CD4-positive, alpha-beta T cell treated with Interleukin-15 for 4 hours (primary cell): ENCODE measurements at places on chromosomes 6 and 20.

- DNase-seq, result no peak
Measured at GRCh38 chr6:76885861-76886301, 577.4 kb downstream of the HTR1B start.

- no peak for DNase-seq
Measured at GRCh38 chr20:50215926-50216325, 25.3 kb downstream of the CEBPB start.

DNA sequence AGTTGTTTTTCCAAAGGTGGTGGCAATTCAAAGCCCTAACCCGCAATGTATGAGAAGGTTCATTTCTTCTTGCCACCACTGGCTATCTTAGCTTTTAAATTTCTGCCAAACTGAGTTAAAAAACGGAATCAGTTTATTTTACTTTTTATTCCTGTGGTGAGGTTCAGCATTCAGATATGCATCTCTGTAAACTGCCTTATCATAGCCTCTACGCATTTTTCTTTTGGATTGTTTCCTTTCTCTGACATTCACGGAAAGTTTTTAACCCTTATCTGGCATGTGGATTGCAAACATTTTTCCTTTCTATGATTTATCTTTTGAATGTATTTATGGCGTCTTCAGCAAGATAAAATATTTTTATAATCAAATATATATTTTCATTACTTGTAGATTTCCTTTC is 37.7 kb downstream of the AK9 start:
- DNase-seq, result no peak

- no peak for DNase-seq
Measured at GRCh38 chr20:43433250-43433854, 24.3 kb upstream of the SRSF6 start.

- DNase-seq, result peak; percentile 33
Measured at GRCh38 chr6:141677598-141678211, 455.0 kb upstream of the GJE1 start.

DNA sequence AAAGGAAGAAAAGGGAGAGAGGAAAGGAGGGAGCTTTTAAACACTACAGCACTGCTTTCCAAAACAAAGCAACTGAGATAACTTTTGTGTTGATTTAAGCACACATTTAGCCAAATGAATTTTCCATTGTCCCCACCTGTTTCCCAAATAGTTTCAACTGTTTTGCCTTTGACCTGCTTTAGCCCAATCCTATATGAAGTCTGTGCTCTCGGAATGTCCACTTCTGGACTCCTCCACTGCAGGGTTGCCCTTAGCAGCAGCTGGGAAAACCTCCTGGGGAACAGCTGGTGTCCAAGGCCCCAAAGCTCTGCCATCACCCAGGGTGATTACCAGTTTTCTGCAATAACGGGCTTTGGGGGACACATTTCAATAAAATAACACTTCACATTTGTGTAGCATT is 44.9 kb upstream of the PKHD1 start:
- no peak for DNase-seq

- no peak for DNase-seq
Measured at GRCh38 chr20:17531665-17532025, 466 bp upstream of the BFSP1 start.

DNA sequence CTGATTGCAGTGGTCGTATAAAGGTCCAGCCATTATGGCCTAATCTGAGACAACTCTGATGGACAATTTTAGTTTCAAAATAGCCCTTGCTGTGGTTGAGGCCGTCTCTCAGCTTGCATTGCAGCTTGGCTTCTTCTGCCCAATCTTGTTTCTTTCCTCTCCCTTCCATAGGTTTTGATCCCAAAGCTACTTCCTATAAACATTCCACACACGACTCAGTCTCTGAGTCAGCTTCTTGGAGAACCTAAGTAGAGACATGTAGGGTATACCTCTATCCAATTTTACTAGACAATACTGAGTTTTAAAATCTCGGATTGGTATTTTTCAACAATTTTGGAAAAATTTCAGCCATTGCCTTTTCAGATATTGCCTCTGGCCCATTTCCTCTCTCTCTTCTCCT is 13.4 kb downstream of the IYD start:
- DNase-seq, result no peak

DNA sequence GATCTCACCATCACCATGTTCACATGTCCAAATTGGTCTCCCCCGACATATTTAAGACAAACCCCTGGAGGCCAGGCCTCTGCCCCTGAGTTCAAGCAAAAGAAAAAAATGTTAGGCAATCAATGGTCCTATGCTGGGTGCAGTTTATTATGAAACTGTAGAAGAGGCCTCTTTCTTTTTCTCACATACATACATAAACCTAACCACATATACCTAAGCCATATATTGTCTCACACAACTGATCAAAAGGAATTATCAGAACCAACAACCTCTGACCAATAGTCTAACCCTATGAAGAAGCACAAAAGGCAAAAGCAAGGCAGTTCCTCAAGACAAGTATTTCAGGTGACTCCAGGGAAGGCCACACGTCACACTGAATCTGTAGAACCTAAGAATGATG is 49.9 kb downstream of the ILRUN start:
- no peak for DNase-seq

GRCh38 chr6:35492974-35493284 is 4.0 kb downstream of the TEAD3 start:
- DNase-seq, result no peak

- DNase-seq, result no peak
Measured at GRCh38 chr6:67121115-67121514, 1414.1 kb upstream of the EYS start.

DNA sequence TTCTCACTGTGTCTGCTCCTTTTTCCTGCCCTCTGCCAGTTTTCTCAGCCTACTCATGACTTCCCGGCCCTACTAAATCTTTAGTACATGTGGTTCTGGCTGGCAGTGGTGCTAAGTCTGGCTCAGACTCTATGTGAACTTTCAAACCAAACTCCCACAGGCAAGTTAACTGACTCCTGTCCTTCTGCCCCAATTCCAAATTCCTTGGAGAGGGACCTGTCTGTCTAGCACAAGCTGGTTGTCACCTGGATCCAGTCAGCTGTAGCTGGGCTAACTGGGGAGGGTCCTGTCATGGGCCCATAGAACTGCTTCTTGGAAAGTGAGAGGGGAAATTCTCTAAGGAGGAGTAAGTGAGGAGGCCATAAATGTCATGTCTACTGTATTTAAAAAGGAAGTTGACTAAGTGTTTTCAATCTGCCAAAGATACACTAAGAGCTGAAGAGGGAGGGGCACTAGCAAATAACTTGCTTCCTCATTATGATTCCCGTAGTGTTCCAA is 240.1 kb downstream of the KCNQ5 start:
- DNase-seq, result no peak

- no peak for DNase-seq
Measured at GRCh38 chr6:5783584-5784089, 223.1 kb downstream of the NRN1 start.

- peak; percentile 82 for DNase-seq
Measured at GRCh38 chr20:59087829-59088433, 45.3 kb upstream of the PRELID3B start.

- DNase-seq, result no peak
Measured at GRCh38 chr20:24836661-24837299, 112.3 kb upstream of the CST7 start.

DNA sequence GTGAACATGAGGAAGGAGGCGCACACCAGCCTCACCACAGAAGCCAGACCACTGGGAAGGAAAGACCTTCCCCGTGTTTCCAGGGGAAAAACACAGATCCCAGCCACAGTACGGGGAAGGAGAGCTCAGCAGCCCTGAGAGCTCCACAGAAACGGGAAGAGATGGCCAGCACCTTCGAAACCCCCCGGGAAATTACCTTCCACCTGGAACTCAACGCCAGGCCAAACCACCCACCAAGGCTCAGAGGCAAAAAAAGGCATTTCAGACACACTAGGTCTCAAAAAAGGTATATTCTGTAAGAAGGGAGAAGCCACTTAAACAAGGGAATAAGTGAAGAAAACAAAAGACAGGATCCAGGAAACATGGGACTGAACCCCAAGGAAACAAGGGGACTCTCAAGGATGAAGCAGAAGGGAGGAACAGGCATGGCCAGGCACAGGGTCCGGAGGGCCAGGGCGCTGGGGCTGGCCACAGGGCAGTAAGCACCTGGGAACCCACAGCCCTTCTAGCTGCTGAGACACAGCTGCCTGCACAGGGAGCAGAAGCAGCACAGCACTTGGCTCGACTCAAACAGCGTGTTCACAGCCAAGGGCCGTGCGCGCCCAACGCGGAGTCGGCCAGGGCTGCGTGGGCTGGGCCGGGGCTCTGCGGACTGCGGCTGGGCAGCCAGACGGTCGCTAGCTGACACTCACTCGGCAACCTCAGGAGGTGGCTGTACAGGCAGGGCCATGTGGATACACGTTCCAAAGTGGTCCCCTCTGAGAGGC is 44.6 kb downstream of the TAF4 start:
- DNase-seq, result no peak

GRCh38 chr6:46734867-46735719 is at the start of gene PLA2G7:
Gene PLA2G7, minus strand, starts transcription at chr6:46735375. Its CDS starts 12,484 bp downstream, at chr6:46722891.
- DNase-seq, result no peak

DNA sequence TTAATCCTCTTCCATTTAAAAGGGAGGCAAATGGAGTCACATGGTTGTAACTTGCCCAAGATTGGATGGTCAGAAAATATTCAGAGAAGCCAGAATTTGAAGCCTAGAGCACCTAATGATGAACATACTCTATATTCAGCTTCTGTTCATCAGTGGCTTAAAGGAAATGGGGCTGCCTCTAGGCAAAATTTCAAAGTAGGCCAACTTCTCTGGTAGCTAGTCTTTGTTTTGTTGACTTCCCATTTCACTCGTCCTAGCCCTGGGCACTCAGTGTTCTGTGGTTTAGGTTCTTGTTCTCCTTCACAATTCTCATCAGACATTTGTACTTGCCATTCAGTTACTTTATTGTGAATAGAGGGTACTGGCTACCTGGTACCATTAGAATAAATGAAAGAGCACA is 13.2 kb downstream of the MAP3K7 start:
- DNase-seq, result no peak

- DNase-seq, result no peak
Measured at GRCh38 chr6:105892577-105893262, 193.4 kb upstream of the PRDM1 start.

- no peak for DNase-seq
Measured at GRCh38 chr6:169556758-169557548, 144.9 kb downstream of the WDR27 start.

GRCh38 chr20:15342991-15343523 is 1005.6 kb upstream of the FLRT3 start:
- no peak for DNase-seq

DNA sequence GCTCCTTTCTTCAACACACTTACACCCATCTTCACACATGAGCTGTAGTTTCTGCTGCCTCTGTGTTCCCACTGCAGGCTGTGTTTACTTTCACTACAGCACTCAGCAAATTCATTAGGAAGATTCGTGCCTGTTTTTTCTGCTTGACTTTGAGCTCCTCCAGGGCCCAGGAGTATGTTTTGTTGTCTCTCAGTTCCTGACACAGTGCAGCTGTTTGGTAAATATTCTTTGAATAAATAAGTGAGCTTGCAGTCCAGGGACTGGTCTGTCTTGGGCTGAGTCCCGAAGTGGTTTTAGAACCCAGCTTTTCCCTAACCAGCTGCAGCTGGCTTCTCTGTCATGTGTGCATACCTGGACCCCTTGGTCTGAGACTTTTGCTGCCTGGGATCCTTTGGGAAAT is 46.6 kb upstream of the CCN6 start:
- DNase-seq, result no peak
